Fibroblast of mammary gland (primary cell): ENCODE measurements at places on chromosomes 5 and 9.
A peak's percentile ranks its signal among the peaks of the same experiment; 100 is the strongest.

GRCh38 chr9:122143876-122144405 is 15.6 kb downstream of the NDUFA8 start:
- no peak for DNase-seq

DNA sequence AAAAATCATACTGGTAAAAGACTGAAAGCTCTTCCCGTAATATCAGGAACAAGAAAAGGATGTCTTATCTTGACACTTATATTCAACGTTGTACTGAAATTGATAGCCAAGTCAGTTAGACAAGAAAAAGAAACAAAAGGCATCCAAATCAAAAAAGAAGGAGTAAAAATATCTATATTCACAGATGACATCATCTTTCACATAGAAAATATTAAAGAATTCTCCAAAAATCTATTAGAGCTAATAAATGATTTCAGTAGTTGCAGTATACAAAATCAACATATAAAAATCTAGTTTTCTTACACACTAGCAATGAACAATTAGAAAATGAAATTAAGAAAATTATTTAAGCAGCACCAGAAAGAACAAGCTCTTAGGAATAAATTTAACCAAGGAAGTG is 24.3 kb downstream of the SPDL1 start:
- DNase-seq, result no peak

DNA sequence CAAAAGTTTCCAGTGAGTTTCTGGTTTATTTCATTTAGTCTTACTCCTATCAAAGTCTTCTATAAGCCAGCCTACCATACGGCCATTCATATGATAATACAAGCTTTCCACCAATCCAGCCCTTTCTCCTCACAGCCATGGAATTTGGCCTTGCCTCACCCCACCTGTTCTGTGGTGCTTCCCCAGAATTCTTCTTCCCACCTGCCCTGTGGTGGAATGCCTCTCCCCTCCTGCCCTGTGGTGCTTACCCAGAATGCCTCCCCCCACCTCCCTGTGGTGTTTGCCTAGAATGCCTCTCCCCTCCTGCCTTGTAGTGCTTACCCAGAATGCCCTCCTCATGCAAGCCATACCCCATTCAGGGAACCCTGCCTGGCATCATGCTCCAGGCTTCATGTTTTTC is 90.3 kb upstream of the APC start:
- no peak for DNase-seq

DNA sequence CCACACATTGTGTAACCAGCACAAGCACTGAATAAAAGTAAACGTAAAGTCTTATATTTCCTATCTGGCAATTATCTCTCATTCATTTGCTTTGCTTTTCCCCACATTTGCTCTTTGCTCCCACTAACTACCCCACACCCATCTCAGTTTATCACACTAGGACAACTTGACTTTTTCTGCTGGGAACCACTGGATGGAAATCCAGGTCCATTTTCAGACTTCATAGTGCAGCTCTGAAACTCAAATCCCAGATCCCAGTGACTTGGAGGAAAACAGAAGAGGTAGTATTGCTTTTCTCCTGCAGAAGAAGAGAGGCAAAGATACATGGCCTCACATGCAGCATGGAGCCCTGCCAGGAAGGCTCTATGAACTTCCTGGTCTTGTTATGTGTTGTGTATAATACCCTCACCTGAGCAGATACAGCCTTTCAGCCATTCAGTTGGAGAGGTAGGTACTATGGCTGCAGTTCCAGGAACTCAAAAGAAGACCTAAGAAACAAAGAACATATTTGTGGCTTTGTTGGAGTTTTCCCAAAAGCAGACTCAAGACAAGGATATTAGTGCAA is 90.0 kb upstream of the NIPBL start:
- no peak for DNase-seq

DNA sequence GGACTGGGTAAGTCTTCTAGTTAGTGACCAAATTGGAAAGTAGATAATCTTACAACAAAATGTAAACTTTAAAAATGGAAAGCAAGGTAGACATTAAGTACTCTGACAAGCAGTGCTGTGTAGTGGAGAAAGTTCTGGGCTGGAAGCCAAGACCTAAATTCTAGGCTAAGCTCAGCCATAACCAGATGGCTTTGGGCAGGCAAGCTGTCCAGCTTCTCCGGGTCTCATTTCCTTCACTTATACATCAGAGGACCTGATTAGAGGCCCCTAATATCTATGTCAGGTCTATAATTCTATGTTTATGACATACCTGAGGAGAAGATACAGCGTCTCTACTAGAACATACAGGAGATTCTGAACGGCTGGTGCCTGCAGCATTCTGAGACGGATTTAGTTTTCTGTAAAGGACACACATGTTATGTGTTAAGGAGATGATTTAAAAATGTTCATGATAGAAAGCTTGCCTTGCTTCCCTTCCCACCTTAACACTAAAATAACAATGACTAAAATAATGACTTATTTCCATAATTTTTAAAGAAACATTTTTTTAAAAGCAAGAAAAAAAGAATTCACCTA is 61.2 kb downstream of the ELL2 start:
- peak; percentile 75 for DNase-seq

DNA sequence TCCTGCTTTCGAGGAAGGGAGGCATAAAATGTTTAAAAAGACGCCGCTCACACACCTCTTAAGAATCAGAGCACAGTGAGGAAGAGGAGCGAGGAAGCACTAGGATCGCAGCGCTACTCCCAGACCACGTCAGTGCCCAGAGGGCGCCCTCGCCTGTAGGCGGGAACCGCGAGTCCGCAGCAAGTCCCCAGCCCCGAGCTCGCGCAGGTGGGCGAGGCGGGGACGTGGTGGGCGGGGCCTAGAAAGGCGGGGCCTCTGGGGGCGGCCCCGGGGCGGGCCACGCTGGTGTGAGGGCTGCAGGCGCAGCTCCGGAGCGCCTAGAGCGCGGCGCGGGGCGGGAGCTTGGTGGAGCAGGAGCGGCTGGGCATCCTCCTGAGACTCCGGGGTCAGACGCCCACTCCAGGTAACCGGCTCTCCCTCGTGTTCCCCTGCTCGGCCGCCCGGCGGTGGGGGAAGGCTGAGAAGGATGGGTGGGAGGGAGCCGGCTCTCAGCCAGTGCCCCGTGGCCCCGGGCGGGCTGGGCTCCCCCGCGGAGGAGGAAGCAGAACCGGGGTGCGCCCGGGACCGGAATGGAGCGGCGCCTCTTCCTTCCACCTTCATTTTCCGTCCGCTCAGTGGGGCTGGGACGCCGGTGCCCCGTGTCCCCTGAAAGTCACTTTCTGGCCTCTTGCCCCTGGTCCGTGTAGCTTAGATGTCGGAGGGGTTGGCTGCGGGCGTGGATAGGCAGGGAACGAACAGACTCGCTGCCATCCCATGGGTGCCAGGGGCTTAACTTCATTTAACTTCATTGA is at the start of gene GCNT1:
TSS of gene GCNT1 (plus strand) at position 280 of the 791 bp plus-strand sequence. CDS start 43,200 bp downstream, outside the sequence.
- DNase-seq, result peak; percentile 82

- DNase-seq, result no peak
Observed at GRCh38 chr5:1294835-1295649, at the start of gene TERT. Gene TERT, minus strand, starts transcription at chr5:1295068. Its CDS starts 79 bp downstream, at chr5:1294989.

DNA sequence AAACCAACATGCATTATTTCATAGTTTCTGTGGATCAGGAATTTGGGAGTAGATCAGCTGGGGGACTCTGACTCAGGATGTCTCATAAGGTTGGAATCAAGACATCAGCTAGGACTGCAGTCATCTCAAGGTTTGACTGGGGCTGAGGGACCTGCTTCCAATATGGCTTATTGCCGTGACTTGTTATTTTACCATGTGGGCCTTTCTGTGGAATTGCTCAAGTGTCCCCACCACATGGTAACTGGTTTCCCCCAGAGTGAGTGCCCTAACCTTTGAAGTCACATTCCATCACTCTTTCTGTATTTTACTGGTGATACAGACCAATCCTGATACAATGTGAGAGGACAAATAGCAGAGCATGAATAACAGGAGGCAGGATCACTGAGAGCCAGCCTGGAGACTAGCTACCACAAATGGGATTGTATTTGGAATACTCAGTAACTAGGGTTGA is 70.2 kb upstream of the ELL2 start:
- DNase-seq, result peak; percentile 85

- DNase-seq, result no peak
Observed at GRCh38 chr9:137224830-137225694, at the start of gene CYSRT1. Gene CYSRT1, plus strand, starts transcription at chr9:137225174. Its CDS starts 448 bp downstream, at chr9:137225622.

DNA sequence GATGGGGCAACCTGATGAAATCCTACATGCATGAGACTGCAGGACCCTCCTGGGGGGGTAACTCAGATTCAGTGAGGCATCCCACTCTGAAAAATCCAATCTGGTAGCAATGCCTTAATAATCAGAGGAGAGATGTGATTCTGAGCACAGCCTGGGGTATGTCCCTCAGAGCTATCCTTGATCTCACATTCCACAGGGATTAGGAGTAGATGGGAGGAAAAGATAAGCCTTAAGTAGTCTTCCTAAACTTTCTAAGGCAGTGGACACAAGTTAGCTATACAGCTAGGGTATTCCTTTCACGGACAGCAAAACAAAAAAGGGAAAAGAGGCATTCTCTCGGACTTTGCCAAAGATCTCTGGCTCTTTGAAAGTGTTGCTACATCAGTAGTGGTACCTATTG is 3.9 kb upstream of the SPATA9 start:
- DNase-seq, result no peak

GRCh38 chr9:37918665-37919170 is 14.8 kb upstream of the SLC25A51 start:
- no peak for DNase-seq

DNA sequence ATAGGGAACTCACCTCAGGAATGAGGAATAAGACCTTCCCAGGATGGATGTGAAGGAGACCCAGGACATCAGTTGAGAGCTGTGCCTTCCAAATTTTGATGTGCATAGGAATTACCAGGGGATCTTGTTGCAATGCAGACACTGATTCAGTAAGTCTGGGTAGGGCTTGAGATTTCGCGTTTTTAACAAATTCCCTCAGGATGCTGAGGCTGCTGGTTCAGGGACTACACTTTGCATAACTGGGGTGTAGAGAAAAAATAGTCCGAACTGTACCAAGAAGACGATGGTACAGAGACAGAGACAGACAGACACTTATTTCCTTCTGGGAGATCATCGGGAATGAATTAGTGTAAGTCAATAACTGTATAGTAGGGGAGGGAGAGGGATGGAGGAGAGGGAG is 82.3 kb upstream of the FREM1 start:
- peak; percentile 15 for DNase-seq

GRCh38 chr9:91163444-91163772 is 198.3 kb downstream of the AUH start:
- DNase-seq, result no peak

DNA sequence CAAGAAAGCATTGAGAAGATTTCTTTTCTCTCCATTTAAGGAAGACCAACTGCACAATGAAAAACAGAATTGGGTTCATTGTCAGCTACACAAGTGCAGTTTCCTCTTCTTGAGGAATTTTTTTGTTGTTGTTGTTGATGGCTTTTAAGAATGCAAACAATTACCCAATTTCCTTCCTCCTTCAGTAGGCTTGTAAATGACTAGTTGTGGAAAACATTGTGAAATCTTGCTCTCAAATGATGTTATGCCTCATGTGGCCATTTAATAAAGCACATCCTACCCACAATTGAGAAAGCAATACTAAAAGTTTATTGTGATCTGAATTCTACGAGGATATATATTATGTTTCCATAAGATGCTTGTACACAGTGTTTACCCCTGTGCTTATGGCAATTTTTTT is 171.6 kb downstream of the FAM174A start:
- peak; percentile 35 for DNase-seq

DNA sequence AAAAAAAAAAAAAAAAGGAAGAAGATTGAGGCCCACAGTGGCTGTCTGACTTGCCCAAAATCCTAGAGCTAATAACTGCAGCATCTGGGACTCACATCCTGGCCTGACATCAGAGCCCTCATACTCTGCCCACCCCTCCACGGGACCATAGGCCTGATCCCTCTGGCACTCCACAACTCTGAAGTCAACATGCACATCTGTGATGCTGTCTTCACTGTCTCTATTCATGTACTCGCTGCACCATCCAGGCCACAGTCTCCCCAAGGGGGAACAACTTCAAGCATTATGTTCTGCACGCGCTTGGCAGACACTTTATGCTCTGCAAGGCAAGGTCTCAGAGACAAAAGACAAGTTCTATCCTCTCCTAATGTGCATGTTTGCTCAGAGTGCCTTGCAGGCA is 158.2 kb downstream of the SPOCK1 start:
- no peak for DNase-seq

- no peak for DNase-seq
Observed at GRCh38 chr5:84862132-84862531, 477.5 kb upstream of the EDIL3 start.

- no peak for DNase-seq
Observed at GRCh38 chr9:114186605-114187289, 31.4 kb downstream of the COL27A1 start.

GRCh38 chr9:96073531-96074480 is 198.3 kb downstream of the ERCC6L2 start:
- DNase-seq, result no peak

- DNase-seq, result peak; percentile 47
Observed at GRCh38 chr5:179870403-179870903, 11.8 kb upstream of the MRNIP start.

DNA sequence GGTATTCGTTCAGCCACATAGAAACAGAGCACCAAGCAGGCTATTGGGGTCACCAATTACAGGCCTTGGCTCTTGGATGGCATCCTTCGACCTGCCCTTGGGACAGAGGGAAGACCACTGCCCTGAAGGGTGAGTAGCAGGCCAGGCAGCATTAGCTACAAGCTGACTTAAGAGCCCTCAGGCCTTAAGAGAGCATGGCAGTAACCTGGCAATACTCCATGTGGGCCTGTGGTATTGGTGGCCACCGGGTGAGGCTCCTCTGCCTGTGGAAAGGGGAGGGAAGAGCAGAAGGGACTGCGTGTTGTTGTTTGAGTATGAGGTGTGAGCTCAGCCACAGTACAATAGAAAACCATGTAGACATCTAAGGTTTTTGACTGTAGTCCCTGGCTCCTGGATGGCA is 170.6 kb downstream of the MCTP1 start:
- DNase-seq, result no peak

GRCh38 chr5:127216143-127216542 is 74.5 kb upstream of the MEGF10 start:
- no peak for DNase-seq

GRCh38 chr9:101618698-101619097 is 23.9 kb upstream of the PPP3R2 start:
- DNase-seq, result no peak

GRCh38 chr5:113140837-113141671 is 164.5 kb downstream of the DCP2 start:
- DNase-seq, result peak; percentile 92

DNA sequence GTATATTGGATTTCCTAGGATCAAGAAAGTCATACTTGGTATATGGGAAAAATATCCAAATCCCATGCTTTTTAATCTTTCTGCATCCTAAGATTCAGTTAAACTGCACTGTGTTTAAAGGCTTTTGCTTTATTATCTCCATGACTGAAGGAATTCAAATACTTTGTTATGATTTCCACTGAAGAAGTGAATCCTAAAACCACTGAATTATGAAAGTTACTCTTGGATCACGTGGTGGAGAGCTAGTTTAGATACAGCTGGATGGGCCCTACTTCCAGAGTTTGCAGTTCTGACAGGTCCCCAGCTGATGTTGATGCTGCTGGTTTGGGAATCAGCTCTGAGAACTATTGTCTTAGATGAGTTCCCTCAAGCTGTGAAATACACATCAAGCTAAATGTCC is 5.0 kb downstream of the DAB2 start:
- DNase-seq, result no peak

GRCh38 chr5:157384971-157385709 is 74.9 kb upstream of the NIPAL4 start:
- peak; percentile 97 for DNase-seq

- DNase-seq, result peak; percentile 64
Observed at GRCh38 chr5:72130351-72130761, 23.1 kb downstream of the MAP1B start.
